Central memory CD4-positive, alpha-beta T cell (primary cell): ENCODE measurements at places on chromosomes 7 and 10.

DNA sequence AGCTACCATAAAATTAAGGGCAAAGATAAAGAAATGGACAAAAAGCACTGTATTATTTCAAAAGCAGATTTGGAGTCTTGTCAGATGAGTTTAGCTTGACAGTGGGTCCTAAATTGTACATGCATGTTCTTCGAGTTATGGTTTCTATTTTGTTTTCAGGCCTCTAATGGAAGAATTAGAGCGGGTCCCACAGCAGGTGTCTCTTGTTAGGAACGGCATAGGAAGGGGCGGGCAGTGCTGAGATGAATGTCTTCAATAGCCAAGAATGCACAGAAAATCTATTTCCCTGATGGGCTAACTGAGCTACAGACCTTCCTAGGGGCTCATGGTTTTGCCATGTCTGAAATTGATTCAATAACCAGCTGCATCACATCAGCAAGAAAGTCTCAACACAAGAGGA is 304.4 kb downstream of the FRMD4A start:
- DNase-seq: no peak

DNA sequence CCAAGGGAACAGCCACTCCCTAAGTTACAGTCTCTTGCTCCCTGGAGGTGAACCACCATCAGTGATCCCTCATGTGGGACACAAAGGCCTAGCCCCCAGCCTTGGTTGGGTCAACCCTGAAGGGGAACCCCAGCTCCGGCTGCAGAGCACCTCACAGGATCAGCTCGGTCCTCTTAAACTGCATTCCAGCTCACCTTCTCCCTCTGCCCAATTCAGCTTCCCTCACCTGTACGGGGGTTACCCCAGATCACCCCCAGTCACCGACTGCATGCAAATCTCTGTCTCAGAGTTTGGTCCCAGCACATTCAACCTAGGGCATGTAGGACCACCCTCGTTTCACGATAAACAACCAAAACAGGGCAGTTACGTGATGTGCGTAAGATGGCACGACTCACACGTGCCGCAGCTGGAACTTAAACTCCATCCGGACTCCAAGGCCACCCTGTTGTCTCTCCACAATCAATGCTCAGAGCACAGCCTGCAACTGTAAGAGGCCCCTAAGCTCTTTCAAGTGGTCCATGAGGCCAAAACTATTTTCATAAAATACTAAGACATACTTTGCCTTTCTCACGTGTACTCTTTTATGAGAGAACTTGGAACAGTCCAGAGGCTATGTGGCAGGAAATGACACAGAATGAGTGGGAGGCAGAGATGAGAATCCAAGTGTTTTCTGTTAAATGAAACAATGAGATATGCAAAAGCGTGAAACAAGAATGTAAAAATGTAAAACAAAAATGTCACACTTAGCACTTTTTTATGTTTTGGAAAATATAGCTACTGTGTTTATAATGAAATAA is 285.2 kb downstream of the PTPRN2 start:
- DNase-seq: no peak

GRCh38 chr7:157805713-157806112 is 468.9 kb downstream of the DNAJB6 start:
- no peak for DNase-seq

DNA sequence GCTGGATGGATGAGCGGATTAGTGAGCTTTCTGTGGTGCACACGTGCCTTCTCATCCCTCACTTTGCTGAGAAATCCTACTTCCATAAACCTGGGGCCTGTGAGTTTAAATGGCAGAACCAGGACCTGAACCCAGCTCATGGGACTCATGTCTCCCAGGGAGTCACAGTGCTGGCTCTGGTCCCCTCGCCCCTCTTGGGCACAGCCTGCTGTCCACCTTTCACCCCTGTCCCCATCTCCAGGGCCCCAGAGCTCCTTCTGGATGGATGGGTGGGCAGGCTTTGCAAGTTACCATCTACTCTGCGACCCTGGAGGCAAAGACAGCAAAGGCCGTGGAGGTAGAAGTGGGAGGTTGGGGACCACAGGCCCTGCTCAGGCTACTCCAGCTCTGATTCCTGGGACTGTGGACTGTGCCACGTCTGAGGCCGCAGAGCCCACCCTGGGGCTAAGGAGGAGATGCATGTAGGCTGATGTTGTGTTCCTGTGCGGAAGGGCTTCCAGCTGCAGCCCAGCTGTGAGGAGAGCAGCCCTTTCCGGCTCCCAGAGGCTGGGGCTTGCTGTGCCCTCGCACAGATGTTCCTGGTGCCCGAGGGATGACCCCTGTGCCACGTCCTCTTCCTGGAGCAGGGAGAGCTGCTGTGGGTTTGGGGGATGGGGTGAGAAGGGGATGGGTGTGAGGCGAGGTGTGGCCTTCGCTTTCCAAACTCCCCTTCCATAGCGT is 40.3 kb downstream of the PRF1 start:
- DNase-seq: no peak

DNA sequence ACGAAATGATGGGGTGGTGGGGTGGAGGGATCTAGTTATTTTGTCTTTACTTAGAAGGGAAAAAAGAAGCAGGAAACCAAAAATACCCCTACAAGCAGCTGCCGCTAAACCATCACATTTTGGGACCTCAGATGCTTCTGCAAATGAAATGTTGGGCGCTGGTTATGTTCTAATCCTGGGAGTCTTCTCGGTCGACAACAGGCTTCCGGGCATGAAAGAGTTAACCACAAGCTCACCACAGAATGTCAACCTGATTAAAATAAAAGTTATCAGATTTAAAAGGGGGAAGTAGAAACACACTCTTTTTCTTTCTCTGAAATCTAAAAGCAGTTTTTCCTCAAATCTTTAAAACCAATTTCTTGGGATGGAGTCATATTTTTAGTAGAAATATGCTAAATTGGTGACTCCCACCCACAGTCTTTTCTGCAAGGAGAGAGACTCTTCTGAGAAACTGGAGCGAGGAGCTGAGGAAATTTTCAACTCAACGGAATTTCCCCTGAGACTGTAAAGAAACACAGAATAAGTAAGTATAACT is 16.8 kb downstream of the IL2RA start:
- no peak for DNase-seq

- DNase-seq: no peak
These were observed 10.7 kb upstream of the ANK3 start for GRCh38 chr10:60400366-60400765.

- no peak for DNase-seq
These were observed 44.0 kb downstream of the ASB4 start for GRCh38 chr7:95529701-95530100.

GRCh38 chr10:75294866-75295701 is 59.3 kb upstream of the COMTD1 start:
- DNase-seq: peak; percentile 36

- no peak for DNase-seq
These were observed 1528.8 kb upstream of the LRRTM3 start for GRCh38 chr10:65396997-65397396.

GRCh38 chr7:103348959-103349358 is 1.5 kb downstream of the PSMC2 start:
- DNase-seq: no peak

GRCh38 chr10:129105266-129105665 is 361.8 kb upstream of the MGMT start:
- no peak for DNase-seq

DNA sequence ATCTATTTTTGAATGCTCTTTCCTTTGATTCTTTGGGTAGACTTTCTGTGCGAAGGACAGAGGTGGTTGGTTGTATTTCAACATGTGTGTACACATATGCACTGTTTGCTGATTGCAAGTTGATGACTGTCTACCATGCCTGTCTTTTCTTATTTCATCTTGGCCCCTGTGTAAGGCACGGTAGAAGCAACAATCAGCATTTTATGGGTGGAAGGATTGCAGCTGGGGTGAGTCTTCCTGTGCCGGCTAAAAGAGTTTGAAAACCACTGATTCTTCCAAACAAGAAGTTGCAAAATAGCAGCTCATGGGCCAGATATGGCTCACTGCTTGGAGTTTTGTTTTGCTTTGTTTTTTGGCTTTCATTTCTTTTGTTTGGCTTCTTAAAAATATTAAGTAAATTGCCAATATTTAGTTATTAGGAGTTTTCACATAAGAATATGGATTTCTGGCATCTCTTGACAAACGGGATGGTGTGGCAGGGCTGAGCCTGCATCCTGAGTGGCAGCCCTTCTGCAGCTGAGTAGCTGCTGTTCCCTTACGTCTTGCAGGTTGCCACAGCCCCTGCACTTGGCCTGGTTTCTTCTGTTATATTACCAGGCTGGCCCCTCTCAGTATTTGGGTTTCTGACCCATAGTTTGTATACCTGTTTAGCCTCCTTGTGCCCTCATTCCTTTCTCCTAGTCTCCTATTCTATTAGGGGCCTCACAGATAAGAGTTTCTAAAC is 7.2 kb downstream of the ZNF862 start:
- DNase-seq: no peak
